ENCODE measurements at places on chromosomes 5 and 9. TPM values are rescaled to one million over a fixed set of nuclear protein-coding genes. Genes with fewer than 3 reads are reported as not detected.

GRCh38 chr5:166251786-166252185 lies 2039.7 kb upstream of the WWC1 start:
- H3K4me1 ChIP-seq: no peaks in the 10 kb centered on the region
- no peak overlapping the region for H3K4me3 ChIP-seq
- DNase-seq: no peak
- no peaks in the 10 kb centered on the region for H3K36me3 ChIP-seq

DNA sequence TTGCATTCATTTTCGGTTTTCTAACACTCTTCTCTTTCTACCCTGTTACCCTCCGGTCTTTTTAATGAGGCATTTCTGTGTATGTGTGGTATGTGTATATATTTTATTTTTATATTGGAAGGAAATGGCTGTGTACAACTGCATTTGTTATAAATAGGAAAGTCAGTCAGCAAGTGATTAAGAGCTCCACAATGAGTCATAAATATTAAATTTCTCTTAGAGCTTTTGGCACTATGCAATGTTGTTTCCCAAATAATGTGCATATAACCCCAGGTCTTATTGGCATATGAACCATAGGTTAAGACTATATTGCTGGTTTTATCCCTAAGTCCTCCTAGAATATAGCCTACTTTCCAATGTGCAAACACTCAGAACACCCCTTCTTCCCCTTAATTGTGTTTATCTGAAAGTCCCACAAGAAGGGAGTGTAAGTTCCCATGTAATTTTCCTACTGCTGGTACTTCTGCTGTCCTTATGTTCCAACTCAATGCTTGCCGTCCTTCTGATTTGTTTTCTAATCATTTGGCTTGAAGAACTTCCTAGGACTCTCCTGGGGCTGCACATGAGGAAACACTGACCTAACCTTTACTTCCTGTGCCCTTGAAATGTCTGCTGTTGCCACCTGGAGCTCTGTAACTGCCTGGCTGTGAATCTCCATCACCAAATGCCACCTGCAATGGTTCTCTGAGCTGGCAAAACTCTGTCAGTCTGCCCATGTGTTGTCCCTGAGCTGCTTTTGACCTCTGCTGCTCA lies 65.5 kb upstream of the PCSK5 start:
- DNase-seq: no peak
- no peak overlapping the region for H3K4me3 ChIP-seq
- H3K4me1 ChIP-seq: no peaks in the 10 kb centered on the region

DNA sequence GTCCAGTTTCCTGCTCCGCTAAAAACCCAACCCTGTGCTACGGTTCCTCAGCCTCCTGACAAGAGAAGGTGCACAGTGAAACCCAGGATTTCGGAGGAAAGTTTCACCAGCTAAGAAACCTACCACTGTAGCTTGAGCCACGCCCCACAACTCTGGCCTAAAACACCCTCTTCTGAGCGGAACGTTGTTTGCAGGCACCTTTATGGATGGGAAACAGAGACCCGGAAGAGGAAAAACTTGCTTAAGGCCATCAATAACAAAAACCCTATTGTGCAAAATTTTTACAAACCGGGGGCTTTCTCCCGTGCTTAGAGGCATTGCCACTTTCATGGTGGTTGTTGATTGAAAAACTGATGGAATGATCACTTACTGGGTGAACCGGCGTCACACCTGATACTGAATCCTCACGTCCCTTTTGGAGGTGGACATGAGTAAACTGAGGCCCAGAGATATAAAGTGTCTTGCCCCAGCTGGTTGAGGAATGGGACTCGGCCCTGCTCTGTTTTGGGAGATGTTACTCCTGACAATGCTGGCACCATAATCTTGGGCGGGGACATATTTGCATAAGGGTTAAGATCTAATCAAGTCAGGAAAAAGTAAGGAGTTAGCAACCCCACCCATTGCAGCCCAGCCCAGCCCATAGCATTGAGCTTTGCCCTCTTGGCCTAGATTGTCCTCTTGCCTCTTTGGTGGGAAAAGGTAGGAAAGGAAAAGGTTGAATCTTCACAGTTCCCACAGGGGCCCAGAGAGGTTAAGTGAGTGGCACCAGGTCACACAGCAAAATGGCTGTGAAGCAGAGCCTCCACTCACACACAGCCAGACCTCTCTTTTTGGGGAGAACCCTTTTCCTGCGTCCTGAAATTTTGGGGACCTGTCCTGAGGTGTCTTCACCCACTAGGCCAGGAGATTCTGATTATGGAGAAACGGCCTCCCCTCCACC lies 23.2 kb upstream of the PTGS1 start:
- no peak overlapping the region for H3K4me3 ChIP-seq
- DNase-seq: no peak
- H3K27ac ChIP-seq: no peak overlapping the region
- peaks cover 6% of the 10 kb centered on the region for H3K4me1 ChIP-seq
- H3K36me3 ChIP-seq: no peaks in the 10 kb centered on the region
- no peaks in the 10 kb centered on the region for H3K27me3 ChIP-seq

Gene NDUFS6
- polyA plus RNA-seq: 316 TPM

DNA sequence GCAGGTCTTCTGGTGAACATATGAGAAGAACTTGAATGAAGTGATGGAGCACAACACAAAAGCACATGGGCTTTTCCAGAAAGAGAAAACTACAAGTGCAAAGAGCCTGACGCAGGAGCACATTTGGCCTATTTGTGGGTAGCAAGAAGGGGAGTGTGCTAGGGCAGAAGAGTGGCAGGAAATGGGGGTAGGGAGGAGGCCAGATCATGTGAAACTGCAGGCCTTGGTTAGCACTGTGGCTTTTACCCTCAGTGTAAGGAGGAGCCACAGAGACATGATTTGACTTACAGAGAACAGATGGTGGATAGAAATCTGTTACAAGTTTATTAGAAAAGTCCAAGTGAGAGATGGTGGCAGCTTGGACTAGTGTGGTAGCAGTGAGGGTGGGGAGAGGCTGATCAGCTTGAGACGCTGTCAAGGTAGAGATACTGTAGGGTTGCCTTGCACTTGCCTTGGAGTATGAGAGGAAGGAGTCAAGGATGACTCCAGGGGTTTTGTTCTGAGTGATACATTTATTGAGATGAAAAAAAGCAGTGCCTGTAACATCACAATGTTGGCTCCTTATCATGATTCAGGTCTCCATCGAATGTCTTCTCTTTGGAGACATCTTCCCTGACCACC lies 126.7 kb downstream of the PPP2R2B start:
- no peak overlapping the region for H3K4me3 ChIP-seq
- H3K27me3 ChIP-seq: no peaks in the 10 kb centered on the region
- peaks cover 8% of the 10 kb centered on the region for H3K36me3 ChIP-seq
- H3K4me1 ChIP-seq: no peaks in the 10 kb centered on the region
- H3K27ac ChIP-seq: no peak overlapping the region
- no peak for DNase-seq

DNA sequence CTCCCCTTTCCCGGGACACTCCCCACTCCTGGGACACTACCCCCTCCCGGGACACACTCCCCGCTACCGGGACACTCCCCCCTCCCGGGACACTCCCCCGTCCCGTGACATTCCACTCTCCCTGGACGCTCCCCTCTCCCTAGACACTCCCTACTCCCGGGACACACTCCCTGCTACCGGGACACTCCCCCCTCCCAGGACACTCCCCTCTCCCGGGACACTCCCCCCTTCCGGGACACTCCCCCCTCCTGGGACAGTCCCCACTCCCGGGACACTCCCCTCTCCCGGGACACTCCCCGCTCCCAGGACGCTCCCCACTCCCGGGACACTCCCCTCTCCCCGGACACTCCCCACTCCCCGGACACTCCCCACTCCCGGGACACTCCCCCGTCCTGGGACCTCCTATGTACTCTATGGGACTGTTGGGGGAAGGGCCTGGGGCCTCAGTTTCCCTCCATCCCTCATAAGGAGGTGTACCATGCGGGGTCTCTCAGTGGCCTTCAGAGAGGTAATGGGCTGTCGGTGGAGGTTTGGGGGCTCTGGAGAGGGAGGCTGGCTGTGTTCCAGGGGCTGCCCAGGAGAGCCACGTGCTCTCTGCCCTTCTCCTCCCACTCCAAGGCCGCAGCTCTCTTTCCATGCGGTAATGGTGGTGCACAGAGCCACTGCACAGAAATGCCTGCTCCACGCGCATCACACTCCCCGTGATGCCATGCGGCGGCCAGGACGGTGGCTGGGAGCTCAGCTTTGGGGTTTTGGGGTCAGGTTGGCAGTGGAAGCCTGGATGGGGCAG lies 96.2 kb downstream of the RXRA start:
- H3K4me3 ChIP-seq: no peak overlapping the region
- H3K36me3 ChIP-seq: peaks cover 9% of the 10 kb centered on the region
- H3K27me3 ChIP-seq: no peaks in the 10 kb centered on the region
- no peak for DNase-seq
- H3K4me1 ChIP-seq: no peaks in the 10 kb centered on the region
- H3K27ac ChIP-seq: no peak overlapping the region

DNA sequence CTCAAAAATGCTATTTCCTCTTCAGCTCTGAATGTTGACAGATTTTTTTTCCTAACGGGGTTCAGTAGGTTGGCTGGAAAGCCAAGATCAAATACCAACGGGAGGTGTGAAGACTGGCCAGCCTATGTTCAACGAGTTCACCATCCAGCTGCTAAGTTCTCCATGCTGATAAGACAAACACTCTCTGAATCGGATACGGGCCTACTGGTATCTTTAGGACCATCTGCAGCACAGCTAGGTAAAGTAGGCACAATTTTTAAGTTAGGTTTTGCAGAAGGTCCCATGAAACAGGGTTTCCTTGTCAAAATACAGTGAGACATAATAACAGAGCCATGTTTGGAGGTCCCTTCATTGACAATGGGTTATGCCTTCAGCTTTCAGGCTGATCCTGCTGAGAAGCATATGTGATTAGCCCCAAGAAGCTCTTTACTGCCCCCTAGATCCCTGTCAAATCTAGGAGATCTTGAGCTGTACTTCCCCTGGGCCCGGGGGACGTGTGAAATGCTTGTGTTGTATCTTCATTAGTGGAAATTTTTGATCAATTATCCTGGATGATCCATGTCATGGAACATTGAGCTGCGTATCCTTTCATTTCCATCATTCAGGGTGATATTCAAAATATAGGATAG lies 60.6 kb downstream of the PGM5 start:
- no peaks in the 10 kb centered on the region for H3K27me3 ChIP-seq
- H3K4me3 ChIP-seq: no peak overlapping the region
- no peak for DNase-seq
- H3K4me1 ChIP-seq: no peaks in the 10 kb centered on the region

GRCh38 chr9:4106081-4106759 lies 193.6 kb downstream of the GLIS3 start:
- no peaks in the 10 kb centered on the region for H3K4me1 ChIP-seq
- no peak for DNase-seq
- no peak overlapping the region for H3K27ac ChIP-seq
- H3K27me3 ChIP-seq: no peaks in the 10 kb centered on the region
- H3K4me3 ChIP-seq: no peak overlapping the region

DNA sequence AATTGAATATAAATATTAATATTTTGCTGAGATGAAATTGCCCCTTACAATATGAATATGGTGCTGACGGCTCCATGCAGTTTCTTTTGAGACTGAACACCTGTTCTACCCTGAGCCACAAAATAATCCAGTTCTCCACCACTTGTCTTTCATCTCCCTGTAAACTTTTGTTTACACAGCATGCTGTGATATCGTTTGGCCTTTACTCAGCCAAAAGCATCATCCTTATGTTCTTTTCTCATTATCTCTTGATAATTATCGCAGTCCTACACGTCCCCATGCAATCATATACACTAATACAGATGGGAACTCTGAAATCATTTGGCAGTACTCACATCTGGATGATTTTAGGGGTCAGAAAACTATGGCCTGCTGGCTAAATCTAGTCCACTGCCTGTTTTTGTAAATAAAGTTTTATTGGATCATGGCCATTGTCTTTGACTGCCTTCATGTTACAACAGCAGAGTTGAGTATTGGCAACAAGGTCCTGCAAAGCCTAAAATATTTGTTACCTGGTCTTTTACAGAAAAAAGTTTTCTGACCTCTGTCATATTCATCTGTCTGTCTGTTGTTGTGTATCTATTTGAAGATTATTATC lies 53.3 kb downstream of the AOPEP start:
- H3K27ac ChIP-seq: peak overlapping the region; percentile 97
- H3K4me1 ChIP-seq: peaks cover 8% of the 10 kb centered on the region
- H3K4me3 ChIP-seq: no peak overlapping the region
- DNase-seq: no peak
- no peaks in the 10 kb centered on the region for H3K27me3 ChIP-seq

DNA sequence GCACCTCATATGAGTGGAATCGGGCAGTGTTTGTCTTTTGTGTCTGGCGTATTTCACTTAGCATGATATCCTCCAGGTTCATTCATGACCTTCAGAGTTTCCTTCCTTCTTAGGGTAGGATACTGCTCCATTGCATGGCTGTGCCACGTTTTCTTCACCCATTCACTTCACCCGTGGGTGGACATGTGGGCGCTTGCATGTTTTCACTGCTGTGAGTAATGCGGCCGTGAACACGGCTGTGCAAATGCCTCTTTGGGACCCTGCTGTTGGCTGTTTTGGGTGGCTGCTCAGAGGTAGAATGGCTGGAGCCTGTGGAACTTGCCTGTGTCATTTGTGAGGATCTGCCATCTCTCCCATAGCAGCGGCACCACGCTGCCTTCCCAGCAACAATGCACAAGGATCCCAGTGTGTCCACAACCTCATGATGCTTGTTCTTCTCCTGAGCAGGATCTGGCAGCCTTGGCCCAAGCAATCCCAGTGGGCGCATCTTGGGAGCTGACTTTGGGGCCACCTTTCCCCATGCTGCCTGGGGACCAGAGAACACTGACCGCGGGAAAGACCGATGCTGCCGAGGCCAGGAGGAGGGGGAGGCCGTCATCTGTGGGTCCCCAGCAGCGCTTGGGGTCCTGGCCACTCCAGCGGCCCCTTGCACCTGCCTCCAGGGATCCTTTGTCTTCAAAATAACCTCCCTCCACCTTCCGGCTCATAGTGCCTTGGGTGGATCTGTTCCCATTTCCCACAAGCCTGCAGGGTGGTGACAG lies 2.3 kb upstream of the SCGB3A1 start:
- peaks cover 48% of the 10 kb centered on the region for H3K27me3 ChIP-seq
- no peak overlapping the region for H3K4me3 ChIP-seq
- no peaks in the 10 kb centered on the region for H3K36me3 ChIP-seq
- no peaks in the 10 kb centered on the region for H3K4me1 ChIP-seq
- peak; percentile 13 for DNase-seq
- H3K27ac ChIP-seq: no peak overlapping the region

- H3K36me3 ChIP-seq: no peaks in the 10 kb centered on the region
- DNase-seq: no peak
- H3K27ac ChIP-seq: no peak overlapping the region
- H3K27me3 ChIP-seq: no peaks in the 10 kb centered on the region
- no peak overlapping the region for H3K4me3 ChIP-seq
Observed at GRCh38 chr9:29289365-29289764, 1716.1 kb upstream of the C9orf72 start.

GRCh38 chr9:82410306-82410705 lies 421.7 kb downstream of the SPATA31D1 start:
- H3K4me1 ChIP-seq: peaks cover 17% of the 10 kb centered on the region
- H3K27me3 ChIP-seq: no peaks in the 10 kb centered on the region
- no peak overlapping the region for H3K4me3 ChIP-seq
- no peak overlapping the region for H3K27ac ChIP-seq
- DNase-seq: no peak

GRCh38 chr9:121249563-121249962 lies 18.4 kb upstream of the GSN start:
- H3K4me1 ChIP-seq: no peaks in the 10 kb centered on the region
- DNase-seq: no peak
- no peak overlapping the region for H3K27ac ChIP-seq
- H3K36me3 ChIP-seq: no peaks in the 10 kb centered on the region
- no peaks in the 10 kb centered on the region for H3K27me3 ChIP-seq

Gene FGF18
- 0.89 TPM for polyA plus RNA-seq

Gene MXD3
- polyA plus RNA-seq: 23.1 TPM

Gene EDIL3
- polyA plus RNA-seq: 51.5 TPM

GRCh38 chr5:30401479-30402058 lies 791.9 kb upstream of the CDH6 start:
- DNase-seq: peak; percentile 3
- no peaks in the 10 kb centered on the region for H3K36me3 ChIP-seq
- peak overlapping the region; percentile 21 for H3K4me3 ChIP-seq
- H3K4me1 ChIP-seq: no peaks in the 10 kb centered on the region
